LHCN-M2 (cell line): ENCODE measurements at places on chromosomes 3 and 15. TPM values are rescaled to one million over a fixed set of nuclear protein-coding genes. Genes with fewer than 3 reads are reported as not detected.

Gene LAMB2
- 238 and 248 TPM in 2 replicates for total RNA-seq

Gene GOLGA8G
- under 0.01 and 0.11 TPM in 2 replicates for total RNA-seq

Gene SLC28A2
- total RNA-seq: not detected in 2 replicates

Gene GCSAM
- total RNA-seq: not detected in 2 replicates

Gene LYZL4
- not detected in 2 replicates for total RNA-seq
